NCI-H1436 (cell line): ENCODE measurements at places on chromosomes 16 and 17.
A peak's percentile ranks its signal among the peaks of the same experiment; 100 is the strongest.

DNA sequence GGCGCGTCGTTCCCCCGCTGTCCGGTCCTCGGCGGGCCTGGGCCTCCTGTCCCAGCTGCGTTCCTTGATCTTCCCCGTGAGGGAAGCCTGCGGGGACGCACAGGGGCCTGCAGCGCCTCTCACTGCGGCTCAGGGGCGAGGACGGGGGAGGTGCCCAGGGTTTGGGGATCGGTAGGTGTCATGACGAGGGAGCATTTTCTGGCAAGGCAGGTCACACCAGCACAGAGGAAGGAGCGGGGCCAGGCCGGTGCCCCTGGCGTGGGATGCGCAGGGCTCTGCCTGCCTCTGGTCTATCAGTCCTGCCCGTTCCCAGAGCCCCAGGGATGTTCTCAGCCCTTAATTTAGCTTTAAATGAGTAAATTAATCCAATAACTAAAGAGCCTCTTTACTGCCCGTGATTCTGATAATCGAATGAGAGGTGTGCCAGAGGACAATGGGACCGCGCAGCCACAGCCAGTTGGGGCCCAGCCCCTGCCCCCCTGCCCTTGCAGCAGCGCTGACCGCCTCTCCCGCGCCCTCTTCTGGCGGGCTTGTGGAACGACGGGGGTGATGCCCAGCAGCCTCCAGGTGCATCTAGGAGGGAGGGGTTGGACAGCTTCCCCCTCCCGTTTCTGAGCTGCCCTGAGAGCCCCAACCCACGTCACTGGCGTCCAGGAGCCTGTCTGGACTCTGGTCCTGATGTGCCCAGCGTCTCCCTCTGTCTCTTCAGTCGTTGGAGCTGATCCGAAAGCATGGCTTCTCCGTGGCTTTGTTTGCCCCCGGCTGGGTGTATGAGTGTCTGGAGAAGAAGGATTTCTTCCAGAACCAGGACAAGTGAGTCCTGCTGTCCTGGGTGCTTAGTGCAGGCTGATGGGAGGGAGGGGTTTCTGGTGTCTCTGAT is 7.9 kb downstream of the ENGASE start:
- peak; percentile 46 for DNase-seq

DNA sequence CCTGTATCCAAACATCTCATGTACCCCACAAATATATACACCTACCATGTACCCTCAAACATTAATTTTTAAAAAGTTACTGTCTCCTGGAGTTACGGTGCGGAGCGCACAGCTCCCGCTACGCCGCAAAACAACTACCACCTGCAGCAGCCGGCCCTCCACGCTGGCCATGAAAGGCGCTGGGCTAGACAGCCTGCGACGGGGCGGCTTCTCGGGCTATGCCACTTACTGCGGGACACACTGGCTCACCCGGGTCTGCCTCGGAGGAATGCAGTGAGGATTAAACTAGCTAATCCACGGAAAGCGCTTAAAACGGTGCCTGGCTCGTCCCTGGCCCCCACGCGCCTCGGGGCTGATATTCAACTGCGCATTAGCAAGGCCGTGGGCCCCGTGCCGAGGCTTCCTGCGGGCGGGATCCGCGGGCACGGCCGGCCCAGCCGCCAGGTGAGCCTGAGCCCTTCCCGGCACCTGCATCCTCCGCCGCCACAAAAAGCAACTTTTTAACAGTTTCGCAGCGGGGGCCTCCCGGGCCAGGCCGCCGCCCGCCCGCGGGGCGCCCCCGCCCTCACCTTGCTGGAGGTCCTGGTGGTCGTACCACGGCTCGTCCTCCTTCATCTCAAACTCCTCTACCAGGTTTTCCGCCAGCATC is 633 bp downstream of the CDR2 start:
- DNase-seq = no peak

- no peak for DNase-seq
Observed at GRCh38 chr16:15581127-15581815, 61.7 kb downstream of the MARF1 start.

DNA sequence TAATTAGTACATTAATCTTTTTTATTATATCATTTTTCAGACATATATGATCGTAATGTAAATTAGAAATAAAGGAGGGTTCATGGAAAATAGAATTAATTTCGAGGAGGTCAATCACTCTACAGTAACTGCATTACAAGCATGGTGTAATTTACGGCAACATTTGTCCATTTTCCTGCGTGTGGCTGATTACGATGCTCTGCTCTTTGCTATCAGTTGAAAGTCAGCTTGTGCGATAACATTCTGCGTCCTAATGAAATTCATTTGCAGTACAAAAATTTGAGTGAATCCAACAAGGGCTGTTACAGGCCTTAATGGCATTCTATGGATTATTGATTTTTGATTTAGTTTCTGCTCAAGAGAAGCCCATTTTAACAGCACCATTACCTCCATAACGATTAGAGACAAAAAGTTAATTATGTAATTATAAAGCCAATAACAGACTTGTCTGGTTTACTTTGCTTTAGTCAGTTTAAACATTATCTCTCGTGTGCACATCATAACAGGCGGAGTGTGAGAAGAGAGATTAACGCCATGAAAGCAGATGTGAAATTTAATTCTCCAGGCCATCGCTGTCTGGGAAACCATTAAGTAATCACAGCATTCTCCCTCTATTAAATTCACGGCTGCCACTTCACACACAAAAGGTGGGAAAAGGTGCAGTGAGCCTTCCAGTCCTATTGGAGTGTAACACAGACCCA is 256.4 kb upstream of the IRX3 start:
- DNase-seq = peak; percentile 17

GRCh38 chr16:67445913-67446907 is 15.3 kb downstream of the HSD11B2 start:
- DNase-seq = no peak

DNA sequence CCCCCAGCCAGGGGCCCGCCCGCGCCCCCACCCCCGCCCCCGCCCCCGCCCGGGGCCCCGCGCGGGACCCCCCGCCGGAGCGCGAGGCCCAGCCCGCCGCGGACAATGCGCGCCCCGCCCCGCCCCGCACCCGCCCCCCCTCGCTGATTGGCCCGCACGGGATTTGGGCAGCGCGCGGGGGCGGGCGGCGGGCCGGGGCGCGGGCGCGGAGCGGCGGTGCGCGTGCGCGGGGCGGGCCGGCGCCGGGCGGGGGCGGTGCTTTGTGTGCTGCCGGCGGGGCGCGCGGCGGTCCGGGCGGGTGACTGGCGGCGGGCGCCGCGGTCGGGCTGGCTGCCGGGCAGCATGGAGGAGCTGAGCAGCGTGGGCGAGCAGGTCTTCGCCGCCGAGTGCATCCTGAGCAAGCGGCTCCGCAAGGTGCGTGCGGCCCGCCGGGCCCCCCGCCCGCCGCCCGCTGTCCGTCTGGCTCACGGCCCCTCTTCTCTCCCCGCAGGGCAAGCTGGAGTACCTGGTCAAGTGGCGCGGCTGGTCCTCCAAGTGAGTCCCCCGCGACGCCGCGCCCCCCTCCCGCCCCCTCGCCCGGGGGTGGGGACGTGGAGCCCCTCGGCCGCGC is at the start of gene CBX2:
TSS of gene CBX2 (plus strand) at position 255 of the 610 bp plus-strand sequence. CDS start at position 343, 88 bp downstream.
- DNase-seq = peak; percentile 84
